ENCODE measurements at places on chromosomes 3 and 15.

GRCh38 chr3:53547327-53547726 is 52.9 kb downstream of the CACNA1D start:
- no peak for DNase-seq

- DNase-seq, result no peak
Measured at GRCh38 chr3:108114423-108115065, 23.7 kb upstream of the CD47 start.

DNA sequence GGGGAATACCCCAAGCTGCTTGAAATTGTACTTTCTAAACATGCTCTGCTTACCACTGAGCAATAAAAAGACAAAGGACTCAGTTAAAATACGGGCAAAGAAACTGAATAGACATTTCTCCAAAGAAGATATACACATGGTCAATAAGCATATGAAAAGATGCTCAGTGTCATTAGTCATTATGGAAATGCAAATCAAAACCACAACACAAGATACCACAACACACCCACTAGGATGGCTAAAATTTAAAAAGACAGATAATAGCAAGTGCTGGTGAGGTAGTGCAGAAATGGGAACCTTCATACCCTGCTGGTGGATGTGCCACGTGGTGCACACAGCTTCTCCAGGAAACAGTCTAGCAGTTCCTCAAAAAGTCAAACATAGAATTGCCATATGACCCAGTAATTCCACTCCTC is 21.3 kb downstream of the LRIG1 start:
- no peak for DNase-seq

DNA sequence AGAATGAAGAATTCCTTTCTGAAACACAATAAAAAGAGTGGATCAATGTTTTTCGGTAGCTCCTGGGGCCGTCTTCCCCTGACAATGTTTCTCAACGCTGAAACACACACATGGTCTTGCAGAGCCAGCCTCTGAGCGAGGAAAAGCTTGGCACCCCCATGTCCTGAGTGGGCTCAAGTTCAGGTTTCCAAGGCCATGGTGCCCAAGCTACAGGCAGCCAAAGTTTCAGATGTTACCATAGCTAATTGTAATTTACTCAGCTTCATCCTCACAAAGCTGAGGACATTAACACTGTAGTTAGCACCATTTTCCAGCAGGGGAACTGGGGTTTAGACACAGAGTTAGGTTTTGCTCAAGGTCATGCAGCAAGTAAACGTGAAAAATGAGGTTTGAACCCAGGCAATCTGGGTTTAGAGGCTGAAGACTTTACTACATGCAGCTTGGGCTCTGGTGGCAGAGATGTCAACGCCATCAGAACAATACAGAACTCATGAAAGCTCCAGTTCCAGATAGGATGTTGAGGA is 199.1 kb downstream of the TJP1 start:
- DNase-seq, result no peak

DNA sequence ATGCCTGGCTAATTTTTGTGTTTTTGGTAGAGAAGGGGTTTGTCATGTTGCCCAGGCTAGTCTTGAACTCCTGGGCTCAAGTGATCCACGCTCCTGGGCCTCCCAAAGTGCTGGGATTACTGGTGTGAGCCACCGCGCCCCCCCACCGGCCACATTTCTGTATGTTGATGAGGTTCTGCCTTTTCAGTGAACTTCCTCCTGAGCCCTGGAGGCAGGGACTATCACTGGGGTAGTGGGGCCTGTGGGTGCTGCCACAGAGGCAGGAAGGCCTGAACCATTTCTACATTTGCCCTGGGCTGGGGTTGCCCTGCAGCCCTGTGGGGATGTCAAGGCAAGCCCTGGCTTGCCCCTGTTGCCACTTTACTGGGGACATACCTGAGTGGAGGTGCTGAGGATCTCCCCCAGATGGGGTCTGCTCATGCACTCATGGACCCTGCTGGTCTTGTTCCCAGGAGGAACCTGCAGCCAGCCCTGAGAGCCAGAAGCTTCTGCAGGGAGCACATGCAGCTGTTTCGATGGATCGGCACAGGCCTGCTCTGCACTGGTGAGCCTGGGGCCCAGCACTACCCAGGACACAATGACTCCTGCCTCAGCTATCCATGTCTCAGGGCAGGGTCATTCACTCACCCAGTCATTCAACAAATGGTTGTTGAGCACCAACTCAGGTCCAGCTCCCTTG is 5.7 kb downstream of the SLC28A1 start:
- DNase-seq, result peak; percentile 36

DNA sequence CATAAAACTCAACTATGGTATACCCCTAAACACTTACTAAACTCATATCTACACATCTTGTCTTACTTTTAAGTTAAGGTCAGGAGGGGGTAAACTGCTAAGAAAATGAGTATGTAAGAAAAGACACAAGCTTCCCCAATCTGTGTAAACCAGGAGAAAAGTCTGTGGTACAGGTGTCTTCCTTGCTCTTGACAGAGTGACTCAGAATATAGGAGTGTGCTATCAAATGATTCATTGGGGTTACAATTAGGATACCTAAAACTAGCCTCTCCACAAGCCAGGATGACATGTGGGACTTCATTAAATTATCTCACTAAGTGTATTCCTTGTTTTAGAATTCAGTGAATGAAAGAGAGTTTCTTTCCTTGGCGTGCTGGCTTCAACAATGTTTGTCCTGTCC is 274.8 kb downstream of the BBX start:
- DNase-seq, result no peak

DNA sequence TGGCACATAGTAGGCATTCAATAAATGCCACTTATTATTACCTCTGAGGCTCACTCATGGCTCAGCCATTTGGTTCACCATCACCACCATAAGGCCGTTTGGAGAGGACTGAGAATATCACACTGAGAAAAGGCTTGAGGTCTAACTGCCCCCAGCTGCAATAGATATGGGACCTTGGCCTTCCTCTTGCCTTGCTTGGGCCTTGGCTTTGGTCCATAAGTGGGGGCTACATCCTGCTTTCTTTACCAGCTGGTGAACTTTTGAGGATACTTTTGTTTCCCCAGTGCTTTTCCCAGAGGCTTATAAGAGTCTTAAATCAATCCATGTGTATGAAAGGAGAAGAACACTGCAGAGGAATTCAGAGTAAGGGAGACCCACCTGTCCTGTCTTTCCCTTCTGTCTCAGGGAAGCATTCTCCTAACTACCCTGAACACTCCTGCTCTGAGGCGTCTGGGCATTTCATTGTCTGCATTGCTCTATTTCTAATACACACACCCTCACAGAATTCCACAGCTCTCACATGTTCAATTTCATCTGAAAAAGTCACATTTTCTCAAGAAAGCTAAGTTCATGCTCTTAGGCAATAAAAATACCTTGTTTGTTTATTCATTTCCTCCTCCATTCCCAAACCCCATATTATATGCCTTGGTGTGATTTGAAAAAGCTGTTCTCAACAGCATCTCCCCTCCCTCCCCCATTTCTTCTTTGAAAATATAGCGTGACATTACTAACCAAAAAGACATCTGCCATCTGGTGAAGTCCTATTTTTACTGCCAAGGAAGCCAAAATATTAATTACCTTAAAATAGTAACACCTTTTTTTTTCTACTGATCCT is 22.5 kb upstream of the KCNMB2 start:
- DNase-seq, result no peak

GRCh38 chr3:152071924-152072323 is 196.8 kb upstream of the MBNL1 start:
- peak; percentile 74 for DNase-seq

All from MV-4-11 (cell line).